Activated naive CD8-positive, alpha-beta T cell treated with anti-CD3 and anti-CD28 coated beads, Interleukin-2, amount 10 ng/mL, durations not matched to agents 7 days and 5 days (primary cell): ENCODE measurements at places on chromosomes 5 and 9. TPM values are rescaled to one million over a fixed set of nuclear protein-coding genes. Genes with fewer than 3 reads are reported as not detected.

Gene SH3TC2
- not detected for total RNA-seq

Gene DMRTA1
- not detected for total RNA-seq

Gene PCDHGC5
- total RNA-seq: not detected

Gene ANKRD34B
- total RNA-seq: not detected

Gene ARRDC3
- 90.6 TPM for total RNA-seq

Gene PCDHGA5
- total RNA-seq: 0.23 TPM

Gene SHC3
- not detected for total RNA-seq

Gene SMIM32
- not detected for total RNA-seq

Gene KCNIP1
- total RNA-seq: not detected

Gene CCL28
- total RNA-seq: 17.1 TPM

Gene FRRS1L
- not detected for total RNA-seq

Gene CDC37L1
- 14.4 TPM for total RNA-seq

Gene PHF24
- not detected for total RNA-seq

Gene ADAMTS12
- not detected for total RNA-seq

Gene PCDHB9
- total RNA-seq: not detected

Gene KLHL3
- total RNA-seq: 21.2 TPM

Gene ZNF474
- total RNA-seq: 0.30 TPM
